ENCODE measurements at places on chromosomes 11 and 22. TPM values are rescaled to one million over a fixed set of nuclear protein-coding genes. Genes with fewer than 3 reads are reported as not detected.
A peak's percentile ranks its signal among the peaks of the same experiment; 100 is the strongest.

DNA sequence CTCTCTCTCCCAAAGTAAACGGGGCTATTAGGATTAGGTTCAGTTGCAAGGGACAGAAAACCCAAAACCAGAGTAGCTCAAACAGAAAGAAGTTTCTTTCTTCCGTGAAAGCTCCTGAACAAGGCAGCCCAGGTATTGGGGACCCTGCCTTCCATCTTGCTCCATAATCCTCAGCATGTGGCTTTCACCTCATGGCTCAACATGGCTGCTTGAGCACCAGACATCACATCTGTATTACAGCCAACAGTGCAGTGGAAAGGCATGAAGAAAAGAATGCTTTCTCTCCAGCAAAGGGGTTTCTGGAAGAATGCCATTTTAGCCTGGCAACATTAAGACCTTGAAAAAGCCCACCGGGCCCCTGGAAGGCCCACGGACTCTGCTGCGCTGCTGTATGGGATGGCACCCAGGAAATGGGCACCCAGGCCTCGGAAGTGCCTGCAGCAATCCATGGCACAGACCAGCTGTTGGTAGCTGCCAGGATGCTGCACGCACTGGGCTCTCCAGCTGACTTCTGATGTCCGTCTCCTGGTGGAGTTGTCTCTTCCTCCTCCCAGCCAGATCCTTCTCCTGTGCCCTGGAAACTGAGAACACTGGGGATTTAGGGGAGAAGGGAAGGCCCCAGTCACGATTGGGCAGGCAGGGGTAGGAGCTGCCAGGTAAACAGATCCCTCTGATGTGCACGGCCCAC lies 22.6 kb downstream of the PDGFB start:
- DNase-seq: no peak

GRCh38 chr11:125460275-125460674 lies 35.8 kb downstream of the FEZ1 start:
- DNase-seq: no peak

- DNase-seq: no peak
Measured at GRCh38 chr22:47011131-47011858, 248.8 kb downstream of the TBC1D22A start.

- peak; percentile 67 for DNase-seq
Measured at GRCh38 chr11:7592711-7593110, 78.9 kb downstream of the PPFIBP2 start.

- no peak for DNase-seq
Measured at GRCh38 chr11:115672999-115673411, 168.8 kb upstream of the CADM1 start.

GRCh38 chr11:57307666-57308270 lies 17.0 kb downstream of the TNKS1BP1 start:
- no peak for DNase-seq

GRCh38 chr11:18772211-18772610 lies 19.4 kb downstream of the PTPN5 start:
- no peak for DNase-seq

- DNase-seq: no peak
Measured at GRCh38 chr22:20405291-20405930, 11.5 kb downstream of the ZNF74 start.

GRCh38 chr11:4006946-4007680 lies 87.5 kb upstream of the RRM1 start:
- no peak for DNase-seq

DNA sequence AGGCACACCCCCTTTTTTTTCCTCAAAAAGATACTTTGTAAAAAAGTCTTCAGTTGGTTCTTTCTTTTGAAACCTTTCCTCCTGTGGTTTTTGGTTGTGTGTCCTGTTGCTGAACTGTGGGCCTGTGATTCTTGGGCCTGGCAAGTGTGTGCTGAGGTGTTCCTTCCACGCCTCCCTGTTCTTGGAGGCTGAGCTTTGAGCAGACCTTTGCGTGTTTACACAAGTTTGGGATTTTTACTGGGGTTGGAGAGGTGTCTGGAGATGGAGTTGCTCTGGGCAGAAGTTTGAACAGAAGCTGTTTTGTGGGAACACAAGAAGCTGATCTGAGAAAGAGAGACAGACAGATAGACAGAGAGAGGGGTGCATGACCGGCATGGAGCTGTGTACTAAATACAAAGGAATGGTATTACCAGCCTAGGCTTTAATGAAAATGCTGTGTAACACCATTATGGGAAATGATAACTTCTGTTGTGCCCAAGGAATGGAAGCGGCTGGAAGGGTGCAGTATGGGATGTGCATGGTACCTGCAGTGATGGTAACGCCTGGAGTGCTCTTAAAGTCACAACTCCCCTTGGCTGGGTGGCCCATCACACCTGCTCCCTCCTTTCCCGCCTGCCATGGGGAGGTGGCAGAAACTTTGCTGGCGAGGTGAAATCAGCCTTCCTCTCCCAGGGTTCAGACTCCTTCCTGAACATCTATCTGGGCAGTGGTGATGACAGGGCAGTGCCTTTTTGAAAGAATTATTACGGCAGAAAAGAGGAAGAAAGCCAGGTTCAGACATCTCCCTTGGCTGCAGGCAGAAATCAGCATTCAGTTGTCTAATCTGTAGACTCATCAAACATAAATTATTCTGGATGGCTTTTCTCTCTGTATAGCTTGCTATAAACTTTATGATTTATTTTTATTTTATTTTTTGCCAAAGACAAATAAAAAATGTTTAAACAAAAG lies 70.4 kb downstream of the LDLRAD3 start:
- no peak for DNase-seq

- no peak for DNase-seq
Measured at GRCh38 chr22:50202130-50202666, 1.4 kb downstream of the SELENOO start.

DNA sequence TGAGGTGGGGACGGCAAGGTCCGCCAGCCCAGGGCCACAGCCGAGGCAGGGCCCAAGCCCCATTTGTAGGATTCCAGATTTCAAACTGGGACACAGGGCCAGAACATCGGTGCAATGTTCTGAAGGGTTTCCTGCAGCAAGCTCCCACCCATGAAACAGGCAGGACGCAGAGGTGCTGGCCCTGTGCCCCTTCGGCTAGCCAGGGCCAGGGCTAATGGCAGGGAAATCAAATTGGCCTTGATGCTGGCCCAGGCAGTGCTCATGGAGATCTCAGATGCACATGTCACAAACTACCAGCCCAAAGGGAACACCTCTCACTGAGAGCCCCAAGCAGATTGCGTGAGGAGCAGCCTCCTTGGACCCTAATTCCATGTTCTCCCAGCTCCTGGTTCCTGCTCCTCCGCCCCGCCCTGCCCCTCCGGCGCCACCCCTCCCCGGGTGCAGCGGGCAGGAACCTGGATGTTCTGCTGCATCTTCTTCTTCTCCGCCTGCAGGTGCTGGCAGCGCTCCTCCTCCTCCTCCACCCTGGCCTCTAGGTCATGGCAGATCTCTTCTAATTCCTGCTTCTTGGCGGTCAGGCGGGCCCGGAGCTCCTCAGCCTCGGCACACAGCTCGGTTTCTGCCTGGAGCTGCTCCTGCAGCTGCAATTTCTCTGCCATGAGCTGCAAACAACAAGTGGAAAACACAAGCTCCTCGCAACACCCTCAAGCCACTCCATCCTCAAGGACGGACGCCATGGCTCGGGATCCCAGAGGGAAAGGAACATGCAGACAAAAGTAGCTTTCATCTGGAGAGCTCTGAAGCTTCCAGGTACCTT lies 47.7 kb downstream of the APOL1 start:
- no peak for DNase-seq

GRCh38 chr11:3123761-3124733 lies 41.1 kb downstream of the OSBPL5 start:
- DNase-seq: peak; percentile 65

DNA sequence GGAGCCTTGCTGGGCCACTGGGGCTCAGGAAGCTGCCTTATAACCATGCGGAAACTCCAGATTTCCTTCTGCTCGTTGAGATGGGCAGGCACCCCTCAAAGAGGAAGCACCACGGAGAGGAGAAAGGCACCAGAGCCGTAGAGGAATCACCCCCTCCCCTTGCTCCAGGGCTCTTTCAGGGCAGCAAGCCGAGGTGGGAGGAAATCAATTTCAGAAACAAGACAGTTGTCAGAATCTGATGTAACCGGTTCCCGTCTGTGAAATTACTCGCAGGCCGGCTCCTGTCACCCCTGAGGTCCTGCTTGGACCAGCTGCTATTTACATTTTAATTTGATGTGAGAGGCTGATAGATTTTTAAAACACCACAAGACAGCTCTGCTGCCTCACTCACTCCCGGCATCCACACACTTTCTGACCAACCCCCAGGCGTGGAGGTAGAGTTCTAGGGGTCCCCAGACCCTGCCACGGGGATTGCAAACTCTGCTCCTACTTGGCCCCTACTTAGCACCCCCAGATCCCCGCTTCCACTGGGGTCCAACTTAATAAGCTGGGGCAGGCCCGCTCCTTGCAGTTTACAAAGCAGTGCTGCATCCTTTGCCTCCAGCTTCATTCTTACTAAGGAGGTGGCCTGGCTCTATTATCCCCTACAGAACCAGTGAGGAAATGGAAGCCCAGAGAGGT lies 162.5 kb downstream of the CEP164 start:
- DNase-seq: no peak

DNA sequence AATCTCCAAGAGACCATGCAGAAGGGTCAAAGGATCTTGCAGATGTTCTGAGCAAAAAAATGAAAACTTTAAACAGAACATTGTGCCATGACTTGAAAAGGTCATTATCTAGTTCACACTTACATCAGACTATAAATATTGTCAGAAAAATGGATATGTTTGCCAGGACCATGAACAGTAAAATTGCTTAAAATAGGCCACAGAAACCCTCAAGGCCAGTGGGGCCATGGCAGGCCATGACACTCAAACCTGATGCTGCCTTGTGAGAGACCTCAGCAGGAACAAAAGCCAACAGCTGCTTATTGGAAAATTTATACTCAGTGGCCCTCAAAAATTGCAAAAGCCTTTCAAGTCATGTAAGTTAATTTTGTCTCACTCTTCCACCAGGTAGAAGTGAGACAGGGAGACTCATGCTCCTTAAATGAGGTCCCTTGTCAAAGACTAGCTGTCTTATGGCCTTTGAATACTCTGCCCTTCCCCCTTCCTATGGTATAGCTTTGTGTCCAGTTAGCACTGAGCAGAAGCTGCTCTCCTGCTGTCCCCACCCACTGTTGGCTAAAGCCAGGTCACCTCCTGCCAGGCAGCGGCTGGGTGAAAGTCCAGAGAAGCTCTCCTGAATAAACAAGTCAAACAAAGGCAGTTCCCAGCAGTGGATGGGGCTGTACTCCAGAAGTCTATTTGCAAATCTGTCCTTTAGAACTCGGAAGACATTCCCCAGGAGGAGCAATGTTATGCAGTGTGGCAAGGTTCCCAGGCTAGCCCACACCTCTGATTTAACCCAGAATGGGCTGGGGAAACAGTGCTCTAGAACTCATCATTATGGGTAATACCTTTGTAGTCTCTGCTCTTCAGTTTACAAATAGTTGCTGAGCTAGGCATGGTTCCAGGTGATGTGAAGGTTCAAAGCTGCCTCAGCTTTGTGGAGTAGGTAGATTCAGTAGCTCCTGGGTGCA lies 21.4 kb downstream of the ADM start:
- DNase-seq: peak; percentile 79

GRCh38 chr11:114478001-114478410 lies 38.7 kb downstream of the REXO2 start:
- no peak for DNase-seq

DNA sequence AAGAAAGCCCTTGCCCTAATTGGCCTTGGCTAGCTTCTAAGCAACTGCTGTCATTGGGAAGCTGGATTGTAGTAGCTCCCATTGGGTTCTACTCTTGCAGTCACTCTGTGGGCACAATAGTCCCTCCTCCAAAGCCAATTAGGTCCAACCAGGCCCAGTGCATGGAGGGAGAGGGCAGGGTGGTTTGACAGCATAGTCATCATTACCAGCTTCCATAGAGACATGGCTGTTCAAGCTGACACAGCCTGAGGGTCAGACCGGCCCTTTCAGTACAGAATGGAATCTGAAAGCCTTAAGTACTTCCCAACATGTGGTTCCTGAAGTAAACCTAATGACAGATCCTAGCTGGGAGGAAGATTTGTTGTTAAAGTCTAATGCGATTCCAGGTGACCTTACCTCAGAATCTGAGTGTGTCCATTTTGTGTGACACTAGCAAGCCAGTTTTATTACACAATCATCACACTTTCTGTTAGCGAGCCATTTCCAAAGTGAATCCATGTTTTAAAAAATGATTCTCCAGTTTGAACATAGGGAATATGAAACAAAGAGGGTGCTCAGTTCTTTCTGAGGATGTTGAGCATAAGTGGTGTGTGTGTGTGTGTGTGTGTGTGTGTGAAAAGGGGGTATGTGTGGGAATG lies 6.9 kb downstream of the PLET1 start:
- no peak for DNase-seq

DNA sequence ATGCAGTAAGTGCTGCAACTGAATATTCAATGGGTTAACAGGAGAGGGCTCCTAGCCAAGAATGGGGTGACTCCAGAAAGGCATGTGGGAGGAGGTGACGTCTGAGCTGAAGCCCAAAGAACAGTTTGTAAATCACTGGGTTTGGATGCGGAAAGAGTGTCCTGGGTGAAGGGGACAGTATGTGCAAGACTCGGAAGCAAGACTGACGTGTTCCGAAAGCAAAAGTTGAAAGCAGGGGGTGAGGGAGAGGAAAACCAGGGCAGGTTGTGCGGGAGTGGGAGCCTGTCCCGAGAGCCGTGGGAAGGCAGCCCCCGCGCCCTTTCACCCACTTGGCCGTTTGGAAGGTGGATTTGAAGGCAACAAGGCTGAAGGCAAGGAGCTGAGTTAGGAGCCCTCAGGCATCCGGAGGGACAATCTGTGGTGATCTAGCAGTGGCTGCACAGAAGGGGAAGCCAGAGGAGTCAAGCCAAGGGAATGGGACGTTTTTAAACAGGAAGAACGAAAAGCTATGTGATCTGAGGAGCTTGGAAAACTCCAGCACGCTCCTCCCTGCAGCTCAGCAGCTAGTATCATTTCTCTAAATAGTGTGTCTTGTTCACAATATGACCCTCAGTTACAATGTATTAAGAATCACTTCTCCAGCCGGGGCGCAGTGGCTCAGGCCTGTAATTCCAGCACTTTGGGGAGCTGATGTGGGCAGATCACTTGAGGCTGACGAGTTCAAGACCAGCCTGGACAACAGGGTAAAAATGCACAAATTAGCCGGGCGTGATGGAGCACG lies 7.7 kb downstream of the SLC25A18 start:
- peak; percentile 67 for DNase-seq

- no peak for DNase-seq
Measured at GRCh38 chr11:45073685-45074141, 72.7 kb upstream of the PRDM11 start.

CASP5 gene
- not detected for total RNA-seq

DDI1 gene
- total RNA-seq: not detected

TTC36 gene
- not detected for total RNA-seq

TBX10 gene
- not detected for total RNA-seq

SCUBE2 gene
- total RNA-seq: 6.6 TPM

MICAL2 gene
- total RNA-seq: 24.4 TPM

LRRC74B gene
- total RNA-seq: not detected

CCDC73 gene
- total RNA-seq: not detected
